ENCODE measurements at places on chromosomes 6 and 20.

GRCh38 chr6:11431455-11431937, 106.1 kb upstream of the TMEM170B start:
- DNase-seq = no peak

- DNase-seq = no peak
These were observed 9.2 kb downstream of the ZHX3 start for GRCh38 chr20:41308290-41308711.

GRCh38 chr6:80357674-80358073, 251.2 kb downstream of the BCKDHB start:
- DNase-seq = no peak

DNA sequence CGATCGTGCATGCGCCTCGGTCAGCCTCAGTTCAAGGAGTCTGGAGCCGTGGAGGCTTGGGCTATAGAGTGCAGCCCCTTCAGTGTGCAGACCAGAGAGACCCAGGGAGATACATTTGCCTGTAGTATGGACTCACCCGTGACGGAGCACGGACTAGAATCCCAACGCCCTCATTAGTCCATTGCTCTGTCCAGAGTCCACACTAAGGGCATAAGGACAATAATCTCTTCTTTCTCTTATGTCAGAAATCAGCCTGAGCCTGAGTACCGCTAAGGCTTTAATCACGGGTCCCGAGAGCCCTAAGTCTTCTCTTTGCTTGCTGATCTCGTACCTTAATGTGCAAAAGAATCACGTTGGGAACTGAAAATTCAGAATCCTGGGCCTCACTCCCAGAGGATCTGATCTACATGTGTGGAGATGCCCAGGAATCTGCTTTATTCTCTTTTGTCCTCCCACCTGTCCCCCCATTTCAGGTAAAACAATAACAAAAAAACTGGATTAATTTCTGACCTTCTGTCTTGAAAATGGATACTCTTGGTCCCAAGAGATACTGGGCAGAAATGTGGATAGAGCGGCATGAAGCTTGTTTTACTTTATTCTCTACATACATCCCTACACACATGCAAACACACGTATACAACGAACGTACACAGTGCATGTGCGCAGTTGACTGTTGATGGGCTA, 671 bp downstream of the BPHL start:
- DNase-seq = no peak

- no peak for DNase-seq
These were observed 15.1 kb downstream of the RMND1 start for GRCh38 chr6:151436802-151437201.

GRCh38 chr6:111474771-111475170, 8.2 kb downstream of the REV3L start:
- DNase-seq = no peak

DNA sequence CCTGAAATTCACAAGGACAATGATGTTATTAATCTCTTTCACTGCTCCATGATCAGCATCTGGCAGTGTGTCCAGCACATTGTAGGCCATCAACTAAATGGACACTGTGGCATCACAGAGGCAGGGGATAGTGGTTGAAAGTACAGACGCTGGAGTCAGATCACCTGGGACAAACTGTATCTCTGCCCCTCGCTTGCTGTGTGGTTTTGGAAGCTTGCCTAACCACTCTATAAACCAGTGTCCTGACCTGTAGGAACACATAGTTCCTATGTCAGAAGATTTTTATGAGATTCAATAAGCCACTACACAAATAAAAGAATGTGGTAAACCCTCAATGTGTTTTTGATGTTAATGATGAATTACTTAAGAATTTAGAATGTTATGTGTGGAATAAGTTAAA, 219.3 kb upstream of the RNF217 start:
- no peak for DNase-seq

GRCh38 chr6:169022079-169022478, 231.6 kb downstream of the THBS2 start:
- no peak for DNase-seq

- DNase-seq = no peak
These were observed 81.9 kb downstream of the PLCB1 start for GRCh38 chr20:8213831-8214587.

GRCh38 chr6:42520786-42521607, 42.8 kb upstream of the UBR2 start:
- peak; percentile 40 for DNase-seq

DNA sequence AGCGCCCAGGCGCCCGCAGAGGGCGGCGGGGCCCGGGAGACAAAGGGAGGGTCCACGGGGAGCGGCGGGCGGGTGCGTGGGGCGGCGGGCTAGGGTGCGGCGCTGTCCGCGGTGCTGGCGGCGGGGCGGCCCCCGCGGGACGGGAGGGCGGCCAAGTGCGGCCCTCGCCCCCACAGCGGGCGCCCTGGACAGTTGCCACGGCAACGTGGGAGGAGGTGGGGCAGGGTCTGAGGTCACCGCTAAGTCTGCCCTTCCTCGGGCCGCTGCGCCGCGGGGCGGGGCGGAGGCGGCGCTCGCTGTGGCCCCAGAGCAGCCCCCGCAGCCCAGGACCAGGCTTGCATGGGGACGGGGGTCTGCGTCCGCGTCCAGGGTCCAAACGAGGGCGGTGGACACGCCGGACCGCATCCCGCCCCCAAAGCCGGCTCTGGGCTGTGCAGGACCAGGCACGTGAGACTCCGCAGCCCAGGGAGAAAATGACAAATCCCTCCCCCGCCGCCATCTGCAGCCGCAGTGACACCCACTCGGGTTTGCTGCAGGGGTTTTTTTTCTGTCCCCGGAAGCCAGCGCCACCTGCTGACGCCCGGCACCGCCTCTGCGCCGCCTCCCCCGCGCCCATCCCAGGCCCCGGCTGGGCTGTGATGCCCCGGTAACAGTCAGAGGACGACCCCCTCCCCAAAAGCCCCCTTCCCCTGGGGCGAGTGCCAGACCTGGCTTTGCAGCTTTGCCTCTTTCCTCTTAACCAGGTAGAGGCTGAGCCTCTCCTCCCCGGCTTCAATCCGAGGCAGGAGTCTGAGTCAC, 36.8 kb downstream of the YTHDF1 start:
- DNase-seq = peak; percentile 77

GRCh38 chr6:127176146-127176545, 57.7 kb downstream of the RSPO3 start:
- no peak for DNase-seq

- DNase-seq = no peak
These were observed 37.9 kb upstream of the RCAN2 start for GRCh38 chr6:46528961-46529750.

DNA sequence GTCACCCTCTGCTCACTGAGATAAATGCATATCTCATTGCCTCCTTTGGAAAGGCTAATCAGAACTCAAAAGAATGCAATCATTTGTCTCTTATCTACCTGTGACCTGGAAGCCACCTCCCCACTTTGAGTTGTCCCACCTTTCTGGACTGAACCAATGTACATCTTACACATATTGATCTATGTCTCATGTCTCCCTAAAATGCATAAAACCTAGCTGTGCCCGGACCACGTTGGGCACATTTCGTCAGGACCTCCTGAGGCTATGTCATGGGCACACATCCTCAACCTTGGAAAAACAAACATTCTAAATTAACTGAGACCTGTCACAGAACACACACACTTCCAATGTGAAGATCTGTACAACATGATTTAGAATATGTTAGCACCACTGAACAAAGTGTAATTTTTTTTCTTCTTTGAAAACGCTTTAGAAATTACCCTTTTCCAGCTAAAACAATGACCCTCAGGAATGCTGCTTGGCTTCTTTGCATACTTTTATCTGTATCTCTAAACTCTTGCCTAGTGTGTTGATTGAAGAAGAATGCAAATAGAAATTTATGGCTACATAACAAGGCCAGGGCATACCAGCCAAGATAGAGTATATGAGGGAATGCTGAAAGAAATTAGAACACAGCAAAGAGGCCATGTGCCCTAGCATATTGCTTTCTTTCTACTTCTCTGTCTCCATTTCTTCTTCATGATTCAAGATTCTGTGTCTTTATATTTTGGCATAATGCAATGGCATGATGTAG, 84.6 kb upstream of the DST start:
- no peak for DNase-seq

DNA sequence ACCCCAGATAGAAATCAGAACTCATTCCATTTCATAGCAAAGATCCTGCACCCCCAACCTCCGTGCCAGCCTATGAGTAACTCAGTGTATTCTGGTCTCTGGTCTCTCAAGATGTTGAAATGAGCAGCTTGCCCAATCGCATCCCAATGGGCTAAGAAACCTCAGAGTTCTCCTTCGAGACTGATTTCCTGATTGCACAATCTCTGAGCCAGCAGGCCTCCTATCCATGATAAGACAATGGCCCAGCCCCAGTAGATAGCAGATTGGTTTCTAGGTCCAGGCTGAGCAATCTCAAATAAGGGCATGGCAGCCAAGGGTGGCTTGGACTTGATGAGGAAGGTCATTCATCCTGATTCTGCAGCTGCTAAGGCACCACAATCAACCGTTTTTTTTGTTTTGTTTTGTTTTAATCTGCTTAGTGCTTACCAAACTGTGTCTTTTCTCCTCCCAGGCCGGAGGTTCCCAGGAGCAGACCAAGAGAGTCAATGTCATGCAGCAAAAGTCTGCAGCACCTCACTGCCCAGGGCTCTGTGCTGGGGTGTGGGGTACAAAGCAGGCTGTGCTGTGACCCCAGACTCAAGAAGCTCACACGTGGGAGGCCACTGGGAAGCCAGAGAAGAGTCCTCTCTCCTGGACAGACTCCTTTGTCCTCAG, 125.1 kb upstream of the NXT1 start:
- DNase-seq = no peak

DNA sequence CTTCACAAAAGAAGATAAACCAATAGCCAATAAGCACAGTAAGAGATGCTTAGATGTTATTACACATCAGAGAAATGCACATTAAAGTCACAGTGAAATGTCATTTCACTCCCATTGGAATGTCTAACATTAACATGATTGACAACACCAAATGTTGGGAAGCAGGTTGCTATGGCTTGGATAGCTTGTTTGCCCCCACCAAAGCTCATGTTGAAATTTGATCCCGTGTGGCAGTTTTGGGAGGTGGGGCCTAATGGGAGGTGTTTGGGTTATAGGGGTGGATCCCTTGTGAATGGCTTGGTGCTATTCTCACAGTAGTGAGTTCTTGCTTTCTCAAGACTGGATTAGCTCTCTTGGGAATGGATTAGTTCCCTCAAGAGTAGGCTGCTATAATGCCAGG, 44.8 kb downstream of the MRAP2 start:
- DNase-seq = no peak

DNA sequence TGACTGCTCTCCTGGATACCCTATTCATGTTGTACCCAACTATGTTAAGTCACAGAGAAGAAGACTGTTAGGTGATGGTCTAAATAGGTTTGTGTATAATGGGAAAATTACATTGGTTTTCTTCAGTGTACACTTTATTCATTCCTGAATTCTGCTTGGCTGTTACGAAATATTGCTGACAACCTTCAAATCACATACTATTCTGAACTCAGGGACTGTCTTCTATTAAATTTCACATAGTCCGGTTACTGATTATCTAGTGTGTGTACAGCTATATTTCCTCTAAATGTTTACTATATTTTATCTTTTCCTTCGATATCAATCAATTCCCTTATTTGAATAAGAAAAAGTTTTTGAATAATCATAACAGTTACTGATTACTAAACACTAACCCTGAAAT, 1090.3 kb upstream of the CITED2 start:
- DNase-seq = no peak

DNA sequence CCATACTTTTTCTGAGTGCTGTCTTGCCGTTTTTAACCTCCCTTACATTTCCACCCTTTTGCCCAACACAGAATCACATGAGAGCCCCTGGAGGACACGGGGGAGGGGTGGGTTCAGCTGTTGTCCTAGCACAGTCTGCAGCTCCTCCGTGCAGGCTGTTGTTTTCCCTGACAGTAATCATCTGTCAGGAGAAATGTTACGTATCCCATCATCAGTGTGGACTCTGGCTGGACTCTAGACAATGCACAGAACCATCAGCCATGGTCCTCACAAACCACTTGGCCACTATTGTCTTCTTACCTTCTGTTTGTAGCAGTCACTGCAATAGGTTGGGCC, 92.1 kb downstream of the RIN2 start:
- no peak for DNase-seq

- DNase-seq = no peak
These were observed 61.0 kb upstream of the MAFB start for GRCh38 chr20:40749985-40750506.

GRCh38 chr6:166849749-166850183, 106.6 kb downstream of the RNASET2 start:
- DNase-seq = no peak

DNA sequence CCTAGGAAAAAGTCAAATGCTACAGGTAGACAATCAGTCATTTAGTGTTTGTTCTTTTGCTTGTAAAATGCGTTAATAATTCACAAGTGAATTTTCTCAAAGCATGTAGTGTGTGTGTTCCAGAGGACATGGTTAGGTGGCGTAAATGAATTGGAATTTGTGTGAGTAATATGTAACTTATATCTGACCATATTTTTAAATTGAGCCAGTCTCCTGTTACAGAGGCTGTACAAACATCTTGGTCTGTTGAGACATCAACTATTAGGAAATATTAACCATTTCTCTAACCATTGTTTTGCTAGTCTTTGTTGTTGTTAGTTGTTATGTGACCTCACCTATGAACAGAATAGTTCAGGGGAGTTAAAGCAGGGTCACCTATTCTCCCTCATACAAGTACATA, 22.7 kb downstream of the MCM8 start:
- DNase-seq = no peak

- no peak for DNase-seq
These were observed 62.0 kb upstream of the CD83 start for GRCh38 chr6:14055541-14055940.

- DNase-seq = peak; percentile 72
These were observed 12.1 kb upstream of the OCSTAMP start for GRCh38 chr20:46562373-46563169.

DNA sequence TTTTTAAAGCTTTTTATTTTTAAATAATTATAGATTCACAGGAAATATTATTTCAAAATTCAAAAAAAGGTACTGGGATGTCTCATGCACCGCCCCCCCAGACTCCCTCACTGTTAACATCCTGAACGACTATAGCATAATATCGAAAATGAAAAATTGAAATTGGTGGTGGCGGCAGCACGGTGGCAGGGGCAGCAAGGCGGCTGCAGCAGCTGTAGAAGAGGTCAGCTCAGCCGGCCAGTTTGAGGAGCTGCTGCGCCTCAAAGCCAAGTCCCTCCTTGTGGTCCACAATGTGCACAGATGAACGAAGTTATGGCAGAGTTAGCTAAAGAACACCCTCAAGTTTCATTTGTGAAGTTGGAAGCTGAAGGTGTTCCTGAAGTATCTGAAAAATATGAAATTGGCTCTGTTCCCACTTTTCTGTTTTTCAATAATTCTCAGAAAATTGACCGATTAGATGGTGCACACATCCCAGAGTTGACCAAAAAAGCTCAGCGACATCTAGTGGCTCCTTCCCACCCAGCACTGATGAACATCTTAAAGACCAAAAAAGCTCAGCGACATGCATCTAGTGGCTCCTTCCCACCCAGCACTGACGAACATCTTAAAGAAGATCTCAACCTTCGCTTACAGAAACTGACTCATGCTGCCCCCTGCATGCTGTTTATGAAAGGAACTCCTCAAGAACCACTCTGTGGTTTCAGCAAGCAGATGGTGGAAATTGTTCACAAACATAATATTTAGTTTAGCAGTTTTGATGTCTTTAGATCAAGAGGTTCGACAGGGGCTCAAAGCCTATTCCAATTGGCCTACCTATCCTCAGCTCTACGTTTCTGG, 100.8 kb downstream of the FAM217A start:
- DNase-seq = peak; percentile 37
